Central memory CD8-positive, alpha-beta T cell (primary cell): ENCODE measurements at places on chromosomes 2 and 18.

GRCh38 chr2:99644419-99644787 is 154.6 kb upstream of the REV1 start:
- DNase-seq = no peak

DNA sequence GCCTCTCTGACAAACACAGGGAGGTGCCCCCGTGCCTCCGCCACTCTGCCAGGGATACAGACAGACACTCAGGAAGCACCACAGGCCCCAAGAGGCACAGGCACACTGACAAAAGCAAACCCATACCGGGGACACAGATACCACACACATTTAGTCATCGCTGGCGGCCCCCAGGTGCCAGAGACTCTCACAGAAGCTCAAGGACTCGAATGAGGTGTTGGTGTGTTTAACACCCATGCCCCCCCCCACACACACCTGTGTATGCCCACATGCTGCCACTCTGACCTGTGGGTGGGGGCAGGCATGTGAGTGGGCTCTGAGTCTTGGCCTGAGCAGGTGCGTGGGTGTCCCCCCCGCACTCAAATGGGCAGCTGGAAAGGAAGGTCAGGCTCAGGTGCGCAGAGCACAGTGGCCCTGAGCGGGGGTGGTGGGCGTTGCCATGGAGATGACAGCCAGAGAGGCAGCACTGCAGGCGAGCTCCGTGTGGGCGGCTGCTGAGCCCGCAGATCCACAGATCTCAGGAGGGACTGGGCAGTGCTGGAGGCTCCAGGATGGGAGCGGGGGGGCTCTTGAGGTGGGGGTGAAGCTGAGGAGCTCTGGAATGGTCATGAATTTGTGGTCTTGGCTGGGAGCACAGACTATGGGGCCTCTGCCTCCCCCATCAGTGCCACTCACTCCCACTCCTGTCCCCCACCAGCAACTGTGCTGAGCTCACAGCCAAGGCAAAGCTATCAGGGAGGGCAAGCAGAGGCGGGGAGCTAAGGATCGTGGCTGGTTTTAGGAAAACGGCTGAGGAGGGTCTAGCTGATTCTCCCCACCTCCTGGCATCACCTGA is 73.9 kb upstream of the TAF1B start:
- DNase-seq = no peak

GRCh38 chr2:240574386-240575100 is 6.3 kb downstream of the RNPEPL1 start:
- no peak for DNase-seq

DNA sequence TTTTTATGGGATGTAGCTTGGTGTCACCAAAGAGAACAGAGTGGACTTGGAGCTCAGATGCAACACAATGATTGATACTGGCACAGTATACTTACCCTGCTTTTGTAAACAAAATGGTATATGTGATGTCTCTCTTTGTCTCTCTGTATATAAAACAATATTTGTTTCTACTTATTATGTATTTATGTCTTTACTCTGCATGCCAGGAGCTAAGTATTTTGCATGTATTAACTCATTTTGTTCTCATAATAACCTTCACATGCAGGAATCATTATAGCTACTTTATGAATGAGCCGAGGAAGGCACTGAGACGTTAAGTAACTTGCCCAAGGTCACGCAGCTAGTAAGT is 27.9 kb upstream of the CASP8 start:
- DNase-seq = no peak

DNA sequence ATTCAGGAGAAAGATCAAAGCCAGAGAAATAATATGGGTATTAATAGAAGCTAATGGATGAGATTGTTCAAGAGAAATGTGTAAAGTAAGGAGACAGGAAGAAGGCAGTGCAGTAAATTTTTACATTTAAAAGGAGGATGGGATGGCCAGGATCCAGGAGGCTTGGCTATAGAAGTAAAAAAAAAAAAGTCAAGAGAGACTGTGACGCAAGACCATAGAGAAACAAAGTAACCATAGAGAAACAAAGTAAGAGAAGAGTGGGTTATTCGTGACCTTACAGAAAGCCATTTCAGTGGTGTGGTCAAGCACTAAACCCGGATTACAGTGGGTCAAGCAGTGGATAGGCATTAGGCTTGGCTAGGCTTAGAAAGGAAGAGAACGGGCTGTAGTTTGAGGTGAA is 10.5 kb upstream of the FAM171B start:
- no peak for DNase-seq

DNA sequence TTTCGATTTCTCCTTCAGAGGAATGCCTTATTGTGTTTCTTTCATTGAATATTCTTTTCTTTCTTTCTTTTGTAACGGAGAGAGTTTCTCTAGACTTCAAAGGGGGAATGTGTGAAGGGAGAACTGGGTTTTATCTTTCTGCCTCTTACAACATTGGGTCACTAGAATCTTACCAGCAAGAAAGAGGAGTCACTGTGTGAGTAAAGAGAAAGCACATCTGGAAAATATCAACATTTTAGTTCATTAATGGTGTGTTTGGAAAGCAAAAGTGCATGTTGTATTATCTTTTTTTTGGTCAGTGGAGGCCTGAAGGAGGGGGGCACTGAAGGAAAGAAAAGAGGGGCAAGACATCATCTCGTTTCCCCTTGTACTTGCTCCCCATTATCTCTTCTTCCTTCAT is 86.6 kb upstream of the THOC1 start:
- DNase-seq = no peak
